Type B pancreatic cell (in vitro differentiated cells): ENCODE measurements at places on chromosomes 11 and 22. TPM values are rescaled to one million over a fixed set of nuclear protein-coding genes. Genes with fewer than 3 reads are reported as not detected.

- peaks cover 5% of the 10 kb centered on the region for H3K36me3 ChIP-seq
- H3K27me3 ChIP-seq, result no peaks in the 10 kb centered on the region
- peaks cover 27% of the 10 kb centered on the region for H3K4me1 ChIP-seq
- H3K4me3 ChIP-seq, result no peak overlapping the region
Observed at GRCh38 chr11:44817207-44817949, 90.6 kb downstream of the TSPAN18 start.

Gene ROBO4
- not detected in 2 replicates for total RNA-seq

- H3K4me1 ChIP-seq, result no peaks in the 10 kb centered on the region
- no peaks in the 10 kb centered on the region for H3K27me3 ChIP-seq
- H3K27ac ChIP-seq, result no peak overlapping the region
- no peak for DNase-seq
Observed at GRCh38 chr11:3983101-3983500, 111.5 kb upstream of the RRM1 start.

DNA sequence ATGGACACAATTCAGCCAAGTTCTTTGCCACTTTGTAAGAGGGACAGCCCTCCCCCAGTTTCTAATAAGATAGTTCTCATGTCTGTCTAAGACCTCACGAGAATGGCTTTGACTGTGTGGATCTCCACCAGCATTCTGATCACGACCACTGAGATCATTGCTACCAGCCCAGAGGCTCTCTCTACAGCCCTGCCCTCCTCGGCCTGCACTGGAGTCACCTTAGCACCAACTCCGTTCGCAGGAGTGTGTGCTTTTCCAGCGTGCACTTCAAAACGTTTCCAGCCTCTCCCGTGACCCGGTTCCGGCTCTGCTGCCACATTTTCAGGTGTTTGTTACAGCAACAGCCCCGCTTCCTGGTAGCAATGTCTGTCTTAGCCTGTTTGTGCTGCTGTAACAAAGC is 26.2 kb downstream of the TSPAN32 start:
- no peaks in the 10 kb centered on the region for H3K36me3 ChIP-seq
- no peak overlapping the region for H3K27ac ChIP-seq
- peak; percentile 44 for DNase-seq
- peaks cover 5% of the 10 kb centered on the region for H3K27me3 ChIP-seq

DNA sequence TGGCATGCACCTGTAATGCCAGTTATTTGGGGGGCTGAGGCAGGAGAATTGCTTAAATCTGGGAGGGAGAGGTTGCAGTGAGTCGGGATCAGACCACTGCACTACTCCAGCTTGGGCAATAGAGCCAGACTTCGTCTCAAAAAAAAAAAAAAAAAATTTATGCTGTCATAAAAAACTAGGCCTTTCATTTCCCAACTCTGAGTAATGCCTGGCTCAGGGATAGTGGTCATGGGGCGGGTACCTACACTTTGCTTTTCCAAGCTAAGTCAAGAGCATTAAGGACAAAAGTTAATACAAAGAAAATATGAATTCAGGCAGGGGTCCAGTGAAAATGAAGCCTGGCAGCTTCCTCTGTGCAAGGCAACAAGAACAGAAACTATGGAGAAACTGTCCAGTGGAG is 16.3 kb downstream of the CPSF7 start:
- H3K27ac ChIP-seq, result no peak overlapping the region
- no peak for DNase-seq
- H3K27me3 ChIP-seq, result no peaks in the 10 kb centered on the region
- no peaks in the 10 kb centered on the region for H3K4me1 ChIP-seq

Gene EFCAB6
- total RNA-seq, result 4.2 and 5.3 TPM in 2 replicates

DNA sequence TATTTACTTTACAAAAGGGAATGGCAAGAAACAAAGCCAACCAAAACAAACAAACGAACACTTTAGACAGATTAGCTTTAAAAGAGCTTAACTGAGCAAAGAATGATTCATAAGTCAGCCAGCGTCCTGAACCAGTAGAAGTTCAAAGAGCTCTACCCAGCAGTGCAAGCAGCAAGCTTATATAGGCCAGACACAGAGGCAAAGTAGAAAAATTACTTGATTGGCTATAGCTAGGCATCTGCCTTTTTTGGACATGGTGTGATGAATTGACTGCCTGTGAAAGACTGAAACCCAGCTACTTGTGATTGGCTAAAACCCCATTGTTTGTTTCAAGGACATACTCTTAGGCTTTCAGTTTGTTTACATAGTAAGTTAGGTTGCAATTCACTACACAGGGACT is 2120.0 kb upstream of the RAG2 start:
- H3K27me3 ChIP-seq, result peaks cover 3% of the 10 kb centered on the region
- no peak overlapping the region for H3K27ac ChIP-seq
- no peak for DNase-seq
- no peaks in the 10 kb centered on the region for H3K4me1 ChIP-seq

DNA sequence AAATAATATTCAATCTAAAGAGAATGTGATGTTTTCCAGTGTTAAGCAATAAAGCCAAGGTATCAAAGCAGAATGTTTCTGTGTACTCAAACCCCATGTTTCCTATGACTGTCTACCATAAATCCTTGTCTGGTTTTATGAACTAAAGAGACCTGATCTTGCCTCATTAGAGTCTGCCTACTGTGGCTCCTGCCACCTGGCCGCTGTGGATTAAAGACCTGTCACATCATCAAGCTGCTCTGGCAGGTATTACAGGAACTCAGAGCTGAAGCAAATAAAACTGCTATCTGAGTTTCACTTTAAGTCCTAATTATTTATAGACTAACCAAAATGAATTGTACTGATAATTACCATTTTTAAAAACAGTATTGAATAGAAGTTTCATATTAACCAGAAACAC is 207.8 kb upstream of the CCDC90B start:
- no peaks in the 10 kb centered on the region for H3K36me3 ChIP-seq
- no peaks in the 10 kb centered on the region for H3K4me1 ChIP-seq
- no peak overlapping the region for H3K27ac ChIP-seq
- no peak for DNase-seq
- H3K27me3 ChIP-seq, result no peaks in the 10 kb centered on the region

GRCh38 chr22:36999463-36999862 is 19.8 kb downstream of the TST start:
- H3K4me1 ChIP-seq, result no peaks in the 10 kb centered on the region
- H3K4me3 ChIP-seq, result no peak overlapping the region
- H3K36me3 ChIP-seq, result no peaks in the 10 kb centered on the region
- DNase-seq, result no peak
- H3K27me3 ChIP-seq, result peaks cover 37% of the 10 kb centered on the region
- no peak overlapping the region for H3K27ac ChIP-seq

DNA sequence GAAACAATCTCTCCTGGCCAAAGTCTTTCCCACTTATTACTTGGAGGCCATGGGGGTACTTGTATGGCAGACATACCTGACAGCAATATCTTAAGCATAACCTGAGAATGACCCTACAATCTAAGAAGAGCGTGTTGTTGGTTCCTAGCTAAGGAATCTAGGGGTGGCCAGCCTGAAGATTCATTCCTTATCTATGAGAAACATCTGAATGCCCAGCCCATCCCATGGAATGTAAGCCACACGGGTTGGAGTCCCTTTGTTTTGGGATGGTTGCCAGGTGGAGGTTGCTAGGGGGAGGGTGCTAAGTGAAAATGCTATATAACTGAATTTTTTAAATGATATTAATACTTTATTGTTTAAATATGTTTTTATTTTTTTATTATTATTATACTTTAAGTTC is 725.0 kb downstream of the ETS1 start:
- no peaks in the 10 kb centered on the region for H3K36me3 ChIP-seq
- peaks cover 9% of the 10 kb centered on the region for H3K4me1 ChIP-seq
- peaks cover 3% of the 10 kb centered on the region for H3K27me3 ChIP-seq
- DNase-seq, result no peak
- no peak overlapping the region for H3K4me3 ChIP-seq

Gene ELF5
- 19.3 and 43.1 TPM in 2 replicates for total RNA-seq

Gene GRIA4
- 26.7 and 58.5 TPM in 2 replicates for total RNA-seq

DNA sequence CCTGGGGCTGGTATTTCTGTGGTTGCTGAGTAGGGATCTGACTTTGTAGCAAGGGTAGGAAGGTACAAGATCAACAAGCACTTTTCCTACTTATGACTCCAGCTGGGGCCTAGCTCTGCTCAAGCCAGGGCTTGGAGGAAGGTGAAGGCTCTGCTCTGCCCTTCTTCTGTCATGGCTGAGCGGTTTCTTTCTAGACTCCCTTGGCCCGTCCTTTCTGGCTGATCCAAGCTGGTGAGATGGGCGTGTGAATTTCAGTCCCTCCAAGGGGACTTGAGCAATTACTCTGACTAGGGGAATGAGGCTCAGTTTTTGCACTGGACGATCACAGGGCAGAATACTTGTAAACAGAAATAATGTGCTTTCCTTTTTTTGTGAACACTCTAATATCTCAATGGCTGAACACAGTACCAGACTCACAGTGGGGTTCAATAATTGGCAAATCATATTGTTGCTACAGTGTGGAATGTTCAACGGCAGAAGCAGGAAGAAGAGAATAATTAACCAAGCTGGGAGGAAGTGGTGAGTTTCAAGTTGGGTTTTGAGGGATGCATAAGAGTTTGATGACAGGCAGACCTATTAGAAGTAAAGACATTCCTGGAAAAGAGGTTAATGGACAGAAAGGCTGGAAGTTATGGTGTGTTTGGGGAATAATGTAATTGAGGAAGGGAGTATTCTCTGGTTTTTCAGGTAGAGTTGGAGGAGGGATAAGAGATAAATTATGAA is 507.6 kb downstream of the MIAT start:
- H3K27me3 ChIP-seq, result peaks cover 37% of the 10 kb centered on the region
- no peak for DNase-seq
- H3K27ac ChIP-seq, result no peak overlapping the region

GRCh38 chr11:76742902-76743301 is 40.3 kb upstream of the TSKU start:
- no peak overlapping the region for H3K27ac ChIP-seq
- no peak overlapping the region for H3K4me3 ChIP-seq
- peaks cover 14% of the 10 kb centered on the region for H3K27me3 ChIP-seq
- DNase-seq, result no peak
- H3K4me1 ChIP-seq, result peaks cover 29% of the 10 kb centered on the region
- H3K36me3 ChIP-seq, result no peaks in the 10 kb centered on the region

DNA sequence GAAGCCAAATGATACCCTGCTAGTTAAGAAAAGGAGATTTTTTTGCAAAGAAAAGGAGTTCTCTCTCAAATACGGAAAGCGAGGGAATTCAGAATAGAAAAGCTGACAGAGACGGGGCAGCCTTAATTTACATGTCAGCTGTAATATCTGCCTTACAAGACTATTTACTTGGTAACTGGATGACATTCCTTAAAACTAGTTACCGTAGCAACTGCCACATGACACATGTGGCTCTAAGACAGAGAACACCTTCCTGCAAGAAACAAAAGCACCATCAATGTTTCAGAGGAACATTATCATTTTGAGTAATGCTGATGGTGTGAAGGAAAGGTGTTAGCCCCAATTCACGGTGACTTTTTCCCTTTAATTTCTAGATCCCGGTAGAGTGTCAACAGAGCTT is 222.1 kb downstream of the LRRC4C start:
- H3K27ac ChIP-seq, result no peak overlapping the region
- peaks cover 6% of the 10 kb centered on the region for H3K4me1 ChIP-seq
- no peak for DNase-seq
- no peak overlapping the region for H3K4me3 ChIP-seq
- H3K36me3 ChIP-seq, result no peaks in the 10 kb centered on the region

DNA sequence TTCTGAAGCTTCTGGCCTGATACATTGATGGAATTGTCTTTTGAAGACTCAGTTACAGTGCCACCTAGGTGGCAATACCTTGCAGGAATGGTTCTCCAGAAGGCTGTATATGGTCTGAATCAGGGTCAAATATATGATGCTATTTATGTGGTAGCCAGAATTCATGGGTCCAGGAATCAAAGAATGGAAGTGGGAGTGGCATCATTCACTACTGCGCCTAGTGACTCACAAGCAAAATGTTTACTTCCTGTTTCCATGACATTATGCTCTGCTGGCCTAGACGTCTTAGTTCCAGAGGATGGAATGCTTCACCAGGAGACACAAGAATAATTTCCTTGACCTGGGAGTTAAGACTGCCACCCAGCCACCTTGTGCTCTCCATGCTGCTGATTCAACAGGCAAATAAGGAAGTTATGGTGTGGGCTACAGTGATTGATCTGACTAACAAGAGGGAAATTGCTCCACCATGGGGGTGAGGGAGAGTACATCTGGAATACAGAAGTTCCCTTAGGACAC is 491.8 kb downstream of the ETS1 start:
- H3K27ac ChIP-seq, result peak overlapping the region; percentile 59
- H3K4me1 ChIP-seq, result no peaks in the 10 kb centered on the region
- DNase-seq, result no peak
- H3K4me3 ChIP-seq, result no peak overlapping the region
- no peaks in the 10 kb centered on the region for H3K36me3 ChIP-seq

DNA sequence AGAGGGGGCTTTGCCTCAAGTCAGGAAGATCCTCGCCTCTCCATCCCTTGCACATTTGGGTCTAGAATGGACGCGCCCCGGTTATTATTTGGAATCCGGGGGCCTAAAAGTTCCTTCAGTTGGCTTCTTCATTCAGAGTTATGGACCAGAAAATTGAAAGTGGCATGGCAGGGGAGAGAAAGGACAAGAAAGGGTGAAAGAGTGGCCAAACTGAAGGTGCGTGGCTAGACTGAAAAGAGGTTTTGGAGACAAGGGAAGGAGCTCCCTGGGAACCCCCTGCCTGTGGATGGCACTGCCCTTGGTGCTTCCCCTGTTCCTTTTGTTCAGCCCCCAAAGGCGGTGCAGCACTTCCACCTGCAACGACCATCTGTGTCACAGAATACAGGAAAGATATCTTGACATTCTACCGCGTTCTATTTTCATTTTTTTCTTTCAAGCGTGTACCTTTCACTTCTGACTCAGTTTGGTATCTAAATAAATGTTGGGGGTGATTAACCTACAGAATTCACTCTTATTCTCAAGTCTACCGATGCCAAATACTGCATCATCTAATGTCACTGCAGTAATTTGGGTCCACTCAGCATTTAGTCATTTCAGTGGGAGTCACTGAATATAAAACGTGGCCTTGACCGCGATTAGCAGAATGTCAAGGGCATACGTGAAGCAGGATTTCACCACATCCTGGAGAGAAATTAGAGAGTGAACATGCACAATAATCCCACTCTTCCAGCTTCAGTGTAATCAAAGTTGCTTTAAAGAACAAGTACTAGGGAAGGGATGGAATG is 88.1 kb upstream of the ARHGAP32 start:
- DNase-seq, result no peak
- H3K4me3 ChIP-seq, result peak overlapping the region; percentile 89
- H3K36me3 ChIP-seq, result no peaks in the 10 kb centered on the region

DNA sequence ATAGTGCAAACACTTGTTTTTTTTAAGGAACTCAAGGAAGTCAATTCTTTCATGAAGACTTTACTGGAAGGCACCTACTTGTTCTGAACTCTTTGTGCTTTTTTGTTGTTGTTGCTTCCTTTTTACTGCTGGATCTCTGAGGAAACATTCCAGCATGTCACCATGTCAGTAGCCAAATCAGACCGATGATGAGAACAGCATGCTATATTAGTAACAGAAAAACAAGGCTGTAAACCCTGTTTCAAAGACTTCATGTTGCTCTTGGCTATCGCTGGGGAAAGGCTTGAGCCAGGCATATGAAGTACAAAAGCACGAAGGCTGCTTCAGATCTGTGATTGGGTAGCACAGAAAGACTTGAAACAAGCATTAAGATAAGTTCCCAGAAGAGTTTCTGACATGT is 125.6 kb upstream of the SLC5A12 start:
- H3K27ac ChIP-seq, result no peak overlapping the region
- peaks cover 23% of the 10 kb centered on the region for H3K4me1 ChIP-seq
- no peaks in the 10 kb centered on the region for H3K36me3 ChIP-seq
- H3K4me3 ChIP-seq, result no peak overlapping the region
- no peak for DNase-seq

- H3K36me3 ChIP-seq, result no peaks in the 10 kb centered on the region
- H3K27me3 ChIP-seq, result no peaks in the 10 kb centered on the region
- H3K4me3 ChIP-seq, result no peak overlapping the region
- no peaks in the 10 kb centered on the region for H3K4me1 ChIP-seq
- no peak for DNase-seq
Observed at GRCh38 chr22:47540011-47540410, 777.6 kb downstream of the TBC1D22A start.
